GM12864 (cell line): ENCODE measurements at places on chromosomes 12 and 14.

DNA sequence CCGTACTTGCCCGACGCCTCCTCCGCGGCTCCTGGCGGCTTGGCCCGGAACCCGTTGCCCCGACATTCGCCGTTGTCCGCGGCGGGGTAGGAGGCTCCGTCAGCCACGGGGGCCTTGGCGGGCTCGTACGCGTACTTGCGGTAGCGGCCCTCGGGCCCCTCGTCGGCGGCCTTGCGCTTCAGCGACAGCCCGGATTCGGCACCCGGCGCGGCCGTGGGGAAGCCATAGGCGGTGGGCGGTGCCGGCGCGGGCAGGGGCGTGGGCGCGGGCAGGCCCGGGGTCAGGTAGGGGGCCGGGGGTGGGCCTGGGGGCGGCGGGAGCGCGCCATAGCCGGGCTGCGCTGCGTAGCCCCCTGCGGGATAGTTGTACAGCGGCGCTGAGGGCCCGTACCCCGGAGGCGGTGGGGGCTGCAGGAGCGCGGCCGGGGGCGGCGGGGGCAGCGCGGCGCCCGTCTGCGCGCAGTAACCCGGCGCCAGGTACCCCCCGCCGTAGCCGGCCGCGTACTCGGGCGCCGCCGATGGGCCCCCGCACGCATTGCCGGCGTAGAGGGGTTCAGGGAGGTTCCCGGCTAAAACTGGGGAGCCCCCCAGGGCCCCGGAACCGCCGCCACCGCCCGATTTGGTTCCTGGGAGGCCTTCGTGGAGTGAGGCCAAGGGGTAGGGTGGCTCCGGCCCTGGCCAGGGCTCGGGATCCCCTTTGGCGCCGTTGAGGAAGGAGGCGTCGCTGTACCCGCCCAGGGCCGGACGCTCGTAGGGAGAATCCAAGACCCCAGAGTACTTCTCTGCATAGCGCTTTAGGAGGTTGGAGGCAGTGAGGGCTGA, 26.9 kb downstream of the FIGNL2 start:
- no peak for DNase-seq

DNA sequence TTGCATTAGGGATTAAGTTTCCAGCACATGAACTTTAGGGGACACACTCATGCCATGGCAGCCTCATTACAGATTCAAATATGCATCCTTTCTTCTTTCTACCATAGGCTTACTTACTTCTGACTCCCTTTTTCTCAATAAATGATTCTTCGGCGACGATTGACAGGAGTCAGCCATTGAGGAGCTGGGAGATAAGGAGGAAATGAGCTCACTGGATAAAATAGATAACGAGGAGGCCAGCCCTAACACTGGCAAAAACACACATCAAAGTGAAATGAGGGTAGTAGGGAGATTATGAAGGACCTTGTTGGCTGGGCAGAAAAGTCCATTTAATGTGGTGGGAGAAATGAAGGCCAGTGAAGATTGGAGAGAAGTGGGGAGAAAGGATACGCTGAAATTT, 172.2 kb downstream of the SLC41A2 start:
- DNase-seq: no peak

DNA sequence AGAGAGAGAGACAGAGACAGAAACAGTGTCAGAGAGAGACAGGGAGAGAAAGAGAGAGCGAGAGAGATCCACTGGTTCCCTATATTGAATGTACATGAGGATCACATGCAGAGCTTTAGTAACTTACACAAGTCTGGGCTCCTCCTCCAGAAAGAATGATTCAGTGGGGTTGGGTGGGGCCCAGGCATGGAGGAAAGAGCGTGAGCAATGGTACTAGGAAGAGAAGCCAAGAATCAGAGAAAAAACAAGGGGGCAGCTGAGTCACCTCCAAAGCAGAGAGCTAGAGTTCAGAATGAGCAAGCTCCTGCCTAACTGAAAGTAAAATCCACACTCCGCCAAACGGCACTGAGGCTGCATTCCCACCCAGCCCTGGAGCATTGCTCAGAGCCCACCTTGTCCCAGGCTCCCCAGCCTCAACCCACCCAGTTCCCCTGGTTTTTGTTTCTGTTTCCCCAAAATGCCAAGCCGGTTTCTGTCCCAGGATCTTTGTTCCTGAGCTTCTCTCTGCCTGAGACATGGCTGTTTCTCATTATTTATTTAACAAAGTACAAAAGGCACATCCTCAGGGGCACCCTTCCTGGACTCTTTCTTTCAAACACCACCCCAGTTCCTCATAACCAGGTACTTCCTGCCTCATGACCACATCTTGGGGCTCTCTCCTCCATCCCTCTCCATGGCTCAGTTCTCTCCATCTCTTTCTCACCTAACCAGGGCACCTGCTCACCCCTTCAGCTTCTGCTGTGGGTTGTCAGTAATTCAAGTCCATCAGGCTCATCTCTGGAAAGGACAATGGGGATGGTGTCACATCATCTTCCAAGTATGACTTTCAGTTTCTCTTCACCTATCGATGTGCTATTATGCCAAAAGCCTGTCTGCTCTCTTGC, 670.3 kb upstream of the TBX3 start:
- no peak for DNase-seq

GRCh38 chr14:39212034-39212433, 21.7 kb upstream of the MIA2 start:
- DNase-seq: no peak

DNA sequence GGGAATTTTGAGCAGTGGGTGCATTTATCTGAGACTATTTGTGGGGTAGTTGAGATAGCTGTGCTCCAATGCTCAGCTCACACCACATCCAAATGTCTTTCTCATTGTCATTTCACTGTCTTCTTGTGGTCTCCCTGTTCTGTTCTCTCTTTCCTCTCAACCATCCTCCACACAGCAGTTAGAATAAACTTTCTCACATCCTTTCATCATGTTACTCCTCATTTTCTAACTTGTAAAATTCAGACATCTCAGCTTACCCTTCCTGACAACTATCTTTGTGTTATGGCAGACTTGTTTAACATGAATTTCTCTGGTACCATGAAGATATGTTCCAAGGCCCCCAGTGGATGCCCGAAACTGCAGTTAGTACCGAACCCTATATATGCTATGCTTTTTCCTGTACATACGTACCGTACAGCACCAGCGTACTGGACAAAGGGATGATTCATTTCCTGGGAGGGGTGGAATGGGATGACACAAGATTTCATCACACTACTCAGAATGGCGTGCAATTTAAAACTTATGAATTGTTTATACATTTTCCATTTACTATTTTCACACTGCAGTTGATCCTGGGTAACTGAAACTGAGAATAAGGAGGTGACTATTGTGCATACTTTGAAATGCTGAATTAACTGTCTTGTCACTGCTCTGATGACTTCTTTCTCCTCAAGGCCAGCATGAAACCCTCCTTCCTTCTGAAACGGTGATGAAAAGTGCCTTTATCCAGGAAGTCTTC, 177.1 kb upstream of the SLC38A2 start:
- DNase-seq: no peak

- DNase-seq: no peak
Observed at GRCh38 chr14:71776471-71777360, 155.5 kb upstream of the RGS6 start.

DNA sequence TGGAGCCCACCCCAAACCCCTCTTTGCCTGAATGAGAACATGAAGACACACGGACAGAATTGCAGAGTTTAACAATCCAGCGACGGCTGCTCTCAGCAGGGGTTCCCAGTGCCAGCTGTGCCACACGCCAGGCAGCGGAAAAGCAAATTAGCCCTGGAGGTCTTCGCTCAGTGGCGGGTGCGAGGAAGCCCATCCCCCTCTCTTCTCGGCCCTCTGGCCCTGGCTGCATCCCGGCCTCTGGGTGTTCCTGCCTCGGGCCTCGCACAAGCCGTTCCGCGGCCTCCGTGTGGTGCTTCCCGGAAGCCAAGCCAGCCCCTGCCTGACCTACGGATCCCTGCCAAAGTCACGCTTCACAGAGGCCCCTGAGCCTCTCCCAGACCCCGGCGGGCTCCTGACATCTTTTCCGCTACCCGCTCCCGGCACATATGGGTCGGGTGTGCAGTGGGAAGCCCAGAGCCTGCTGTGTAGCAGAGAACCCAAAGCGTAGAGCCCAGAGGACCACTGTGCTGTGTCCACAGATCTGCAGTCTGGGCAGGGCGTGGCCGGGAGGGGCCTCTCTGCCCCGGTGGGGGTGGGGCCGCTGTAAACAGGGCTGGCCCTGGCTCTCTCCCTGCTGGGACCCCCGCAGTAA, 70.7 kb upstream of the GALNT9 start:
- DNase-seq: no peak

DNA sequence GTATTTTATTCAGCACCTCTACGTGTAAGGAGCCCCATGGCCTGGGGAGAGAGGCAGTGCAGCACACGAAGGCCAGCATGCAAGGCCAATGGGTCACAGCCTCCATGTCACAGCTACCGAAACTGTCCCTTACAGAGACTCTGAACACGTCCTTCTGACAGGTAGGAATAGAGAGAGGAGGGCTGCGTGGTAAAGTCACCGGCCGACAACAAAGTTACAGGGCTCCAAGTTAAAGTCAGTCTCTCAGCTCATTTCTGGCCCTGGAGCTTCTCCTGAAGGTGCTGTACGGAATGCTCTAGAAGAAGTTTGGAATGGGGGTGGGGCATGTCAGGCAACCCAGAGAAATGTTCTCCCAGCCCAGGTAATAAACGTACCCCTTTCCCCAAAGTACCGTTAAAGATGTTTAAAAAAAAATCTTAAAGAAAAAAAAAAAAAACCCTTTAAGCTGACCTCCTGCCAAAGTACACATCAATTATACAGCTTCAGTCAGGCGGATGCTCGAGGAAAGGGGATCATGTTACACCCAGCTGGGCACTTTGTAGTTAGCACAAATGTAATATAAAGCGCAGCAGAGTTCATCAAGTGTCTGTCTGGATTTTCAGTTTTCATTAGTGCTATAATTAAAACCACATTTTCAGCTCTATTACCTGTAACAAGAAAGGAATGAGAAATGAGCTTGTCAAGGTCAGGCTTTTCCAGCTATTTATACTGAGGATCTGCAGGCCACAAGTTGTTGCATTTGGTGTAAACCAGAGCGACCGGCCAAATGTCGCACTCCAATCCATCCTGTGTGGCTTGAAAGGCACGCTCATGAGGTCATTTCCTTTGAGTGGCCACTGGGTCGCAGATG, 53.3 kb upstream of the CDKN3 start:
- DNase-seq: no peak

DNA sequence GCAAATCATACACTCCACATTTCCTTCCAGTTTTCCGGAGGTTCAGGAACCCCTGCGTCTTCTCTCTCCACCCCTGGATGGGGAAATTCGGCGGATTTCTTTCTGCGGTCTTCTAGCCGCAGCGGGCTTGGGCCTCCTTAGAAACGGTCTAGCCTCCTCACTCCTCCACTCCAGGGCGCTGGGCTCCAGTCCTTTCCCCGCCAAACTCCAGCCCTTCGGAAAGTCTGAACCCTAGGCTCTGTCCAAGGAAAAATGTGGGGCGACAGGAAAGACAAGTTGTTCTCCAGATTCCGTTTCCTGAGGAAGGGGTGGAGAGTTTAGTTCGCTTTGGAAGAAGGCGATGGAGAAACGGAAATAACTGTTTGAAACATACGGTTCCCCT, 1.4 kb upstream of the HOXC10 start:
- no peak for DNase-seq

DNA sequence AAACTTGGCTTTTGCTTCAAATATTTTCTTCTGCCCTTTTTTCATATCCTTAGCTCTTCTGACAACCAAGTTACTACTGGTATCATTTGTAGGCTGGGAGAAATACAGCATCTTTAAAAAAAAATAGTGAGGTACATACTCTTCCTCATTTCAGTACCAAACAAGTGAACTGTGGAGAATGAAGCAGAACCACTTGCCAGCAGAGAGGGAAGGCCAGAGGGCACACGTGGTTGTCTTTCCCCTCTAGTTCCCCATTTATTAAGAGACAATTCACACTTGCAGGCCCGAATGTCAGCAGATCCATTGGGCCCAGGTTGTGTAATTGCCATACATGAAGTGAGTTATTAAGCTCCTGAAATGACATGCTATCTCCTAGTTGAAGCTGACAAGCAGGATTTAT, 3.2 kb downstream of the SUSD6 start:
- DNase-seq: no peak

GRCh38 chr12:128543460-128543859, 276.5 kb downstream of the TMEM132C start:
- no peak for DNase-seq

DNA sequence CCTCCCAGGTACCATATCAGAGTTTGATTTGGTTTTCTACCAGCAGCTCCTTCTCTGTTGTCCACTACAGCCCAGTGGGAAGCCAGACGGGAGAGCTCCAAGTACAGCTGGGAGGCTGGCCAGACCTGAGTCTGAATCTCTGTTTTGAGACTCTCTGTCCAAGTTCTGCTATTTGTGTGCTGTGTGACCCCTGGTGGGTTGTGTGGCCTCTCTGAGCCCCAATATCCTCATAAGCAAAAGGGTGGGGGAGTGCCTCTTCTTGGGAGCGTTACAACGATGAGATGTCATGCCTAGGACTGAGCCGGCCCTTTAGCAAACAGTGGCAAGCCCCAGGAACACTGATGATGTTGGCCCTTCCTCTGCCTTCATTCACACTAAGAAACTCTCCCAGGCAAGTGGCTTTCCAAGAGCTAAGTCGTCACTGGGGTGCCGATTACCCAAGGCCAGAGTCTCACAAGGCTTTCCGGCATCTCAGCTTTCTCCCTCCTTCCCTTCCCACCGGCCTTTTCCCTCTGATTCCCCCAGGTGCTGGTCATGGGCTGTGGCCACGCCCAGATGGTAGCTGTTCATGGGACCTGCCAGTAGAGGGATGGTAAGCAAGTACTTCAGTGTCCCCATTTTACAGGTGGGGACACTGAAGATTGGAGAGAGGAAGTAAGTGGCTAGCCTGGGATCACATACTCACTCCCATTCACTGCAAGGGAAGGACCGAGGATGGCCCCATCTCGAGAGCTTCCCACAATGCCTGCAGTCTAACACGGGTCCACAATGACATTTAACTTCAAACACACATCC, 47.7 kb downstream of the BCL11B start:
- no peak for DNase-seq

DNA sequence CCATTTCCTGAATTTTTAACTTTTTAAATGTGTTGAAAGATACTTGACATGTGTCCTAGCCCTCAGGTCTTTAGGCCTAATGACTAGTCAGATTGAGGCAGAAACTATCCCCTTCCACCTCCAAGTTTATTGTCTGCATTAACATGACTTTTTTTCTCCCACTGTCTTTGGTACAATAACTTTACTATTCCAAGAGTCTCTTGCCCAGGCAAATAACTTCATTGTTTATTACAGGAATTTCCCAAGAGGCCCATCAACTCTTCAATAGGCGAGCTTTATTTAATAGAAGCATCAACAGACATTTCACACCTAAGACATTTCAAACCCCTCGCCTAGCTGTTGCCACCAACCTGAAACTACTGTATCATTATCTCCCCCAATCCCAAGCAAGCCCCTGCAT, 10.7 kb downstream of the NFKBIA start:
- no peak for DNase-seq

GRCh38 chr12:109592195-109592904, 18.8 kb downstream of the MVK start:
- no peak for DNase-seq
